ENCODE measurements at places on chromosomes 4 and X.

- no peak for DNase-seq
Observed at GRCh38 chrX:11755724-11756123, 2.3 kb upstream of the MSL3 start.

DNA sequence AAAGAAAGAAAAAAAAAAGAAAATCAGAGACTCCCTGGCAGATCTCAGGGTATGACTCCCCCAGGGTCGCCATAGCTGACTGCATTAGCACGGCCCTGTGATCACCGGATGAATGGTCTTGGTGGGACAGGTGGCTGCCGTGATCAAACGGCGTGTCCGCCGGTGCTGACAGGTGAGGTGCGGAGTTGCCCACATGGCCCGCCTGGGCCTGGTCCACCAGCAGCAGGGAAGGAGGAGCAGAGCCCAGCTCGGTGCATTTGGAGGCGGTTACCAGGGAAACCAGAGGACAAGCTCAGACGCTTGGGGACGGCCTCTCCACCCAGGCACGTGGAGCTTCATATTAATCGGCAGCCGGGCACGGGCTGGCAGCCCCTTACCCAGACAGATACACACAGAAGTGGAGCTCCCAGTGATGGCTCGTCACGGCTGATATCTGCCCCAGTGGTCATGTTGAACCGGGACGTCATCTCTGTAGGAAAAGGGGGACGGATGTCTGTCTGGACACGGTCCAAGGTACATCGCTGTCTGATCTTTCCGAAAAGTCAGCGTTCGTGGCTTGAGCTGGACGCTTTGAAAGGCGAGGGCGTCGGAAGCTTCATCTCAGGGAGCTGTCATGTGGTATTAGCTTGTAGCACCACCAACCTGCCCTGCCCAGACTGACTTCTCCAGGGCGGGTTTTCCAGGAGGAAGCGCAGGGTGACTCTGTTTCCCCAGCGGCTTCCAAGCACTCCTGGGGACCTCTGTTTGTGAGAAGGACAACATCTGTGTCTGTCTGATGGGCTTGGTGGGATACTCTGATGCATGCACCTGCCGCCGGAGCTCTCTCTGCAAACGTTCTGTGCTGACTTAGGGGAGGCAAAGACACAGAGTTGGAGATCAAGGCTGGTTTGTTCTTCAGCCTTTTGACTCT lies 180.7 kb downstream of the CRLF2 start:
- no peak for DNase-seq

DNA sequence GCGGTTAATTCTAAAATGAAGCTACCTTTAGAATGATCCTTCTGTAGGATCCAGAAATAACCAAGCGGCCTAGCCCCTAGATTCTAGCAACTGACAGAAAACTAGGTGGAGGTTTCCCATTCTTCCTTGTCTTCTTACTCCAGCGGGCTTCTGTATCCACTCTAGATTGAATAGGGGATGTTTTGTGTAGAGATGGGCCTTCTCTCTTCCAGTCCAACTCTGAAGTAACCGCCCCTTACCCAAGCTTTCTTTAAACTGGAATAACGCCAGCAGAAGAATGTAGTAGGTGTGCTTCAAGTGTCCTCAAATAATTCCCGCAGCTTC lies 386 bp upstream of the TMEM184C start:
- DNase-seq: no peak

DNA sequence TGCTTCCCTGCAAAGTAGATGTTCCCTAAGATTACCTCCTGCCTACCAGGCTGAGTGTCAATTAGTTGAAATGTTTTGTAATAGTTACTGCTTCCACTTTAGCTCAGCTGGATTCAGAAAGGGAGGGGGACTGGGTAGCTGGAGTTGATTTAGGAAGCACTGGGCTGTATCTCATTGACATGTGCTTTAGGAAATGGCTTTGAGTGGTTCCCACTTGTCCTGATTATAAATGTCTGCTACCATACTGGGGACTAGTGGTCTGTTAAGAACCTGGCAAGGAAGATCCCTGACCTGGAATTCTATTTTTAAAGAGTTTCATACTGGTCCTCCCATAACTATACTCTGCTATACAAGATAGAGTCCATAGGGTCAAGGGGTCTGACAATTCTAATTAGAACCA lies 363.9 kb upstream of the PPP1R2C start:
- DNase-seq: no peak

DNA sequence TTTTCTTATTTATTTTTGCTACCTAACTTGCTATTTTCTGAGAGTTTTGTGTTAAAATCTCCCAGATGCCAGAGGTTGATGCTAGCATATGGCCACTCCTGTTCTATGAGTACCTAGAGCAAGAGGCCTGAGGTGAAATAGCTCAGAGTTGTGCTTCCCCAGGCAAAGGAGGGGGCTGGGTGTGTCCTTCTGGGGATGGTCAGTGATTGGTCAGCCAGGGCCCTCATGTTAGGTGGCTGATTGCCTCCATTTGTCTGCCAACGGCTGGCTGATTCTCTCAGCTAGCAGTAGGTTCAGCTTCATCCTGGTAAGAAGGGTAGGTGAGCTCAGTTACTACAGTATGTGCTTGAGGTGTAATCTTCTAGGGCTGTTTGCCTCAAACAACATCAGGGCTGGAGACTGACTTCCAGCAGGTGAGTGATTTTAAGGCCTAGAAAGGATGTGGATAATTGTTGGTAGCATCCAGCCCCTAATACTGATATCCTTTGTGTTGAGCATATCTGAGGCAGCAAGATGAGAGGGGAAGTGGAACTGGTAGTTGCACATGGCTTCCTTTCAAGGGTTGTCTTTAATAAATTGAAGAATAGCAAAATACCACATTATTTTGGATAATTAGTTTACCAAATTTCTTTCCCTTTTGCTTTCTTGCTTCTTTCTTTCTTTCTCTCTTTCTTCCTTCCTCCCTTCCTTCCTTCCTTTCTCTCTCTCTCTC lies 62.5 kb upstream of the RHOH start:
- no peak for DNase-seq

DNA sequence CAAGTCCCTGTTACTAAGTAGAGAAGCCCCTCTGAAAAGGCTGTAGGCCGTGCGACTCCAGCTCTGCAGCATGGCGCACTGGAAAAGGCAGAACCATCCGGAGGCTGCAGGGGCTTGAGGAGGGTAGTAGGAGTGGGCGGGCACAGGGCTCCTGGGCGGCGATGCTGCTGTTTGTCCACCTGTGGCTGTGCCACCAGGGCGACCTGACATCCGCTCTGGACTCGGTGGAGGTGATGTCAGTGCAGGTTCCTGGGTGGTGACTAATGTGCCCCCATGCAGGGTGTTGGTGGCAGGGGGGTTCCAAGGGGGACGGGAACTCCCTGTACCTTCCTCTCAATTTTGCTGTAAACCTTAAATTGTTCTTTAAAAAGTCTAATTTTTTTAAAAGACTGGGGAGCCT lies 58.3 kb downstream of the PCGF3 start:
- DNase-seq: no peak

DNA sequence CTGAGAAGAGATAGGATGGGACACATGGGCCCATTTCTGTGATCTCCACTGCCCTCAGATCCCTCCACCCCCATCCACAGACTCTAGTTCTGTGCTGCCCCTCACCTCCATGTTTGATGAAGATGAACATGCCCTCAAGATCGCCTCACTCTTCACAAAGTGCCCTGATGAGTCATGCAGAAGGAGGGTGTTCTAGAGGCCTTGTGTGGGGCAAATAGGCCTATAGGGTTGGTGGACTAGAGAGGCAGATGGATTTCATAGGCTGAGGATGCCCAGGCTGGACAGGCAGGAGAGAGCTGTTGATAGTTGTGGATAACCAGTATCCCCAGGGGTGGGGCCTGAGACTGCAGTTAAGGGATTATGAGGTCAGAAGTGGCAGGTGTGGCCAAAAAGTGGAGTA lies at the start of gene CXorf65:
CXorf65 (minus strand) TSS at position 314 of the 400 bp plus-strand sequence; CDS start at position 130, 184 bp downstream.
- DNase-seq: no peak

- no peak for DNase-seq
Observed at GRCh38 chrX:20595928-20596575, 329.3 kb upstream of the RPS6KA3 start.

DNA sequence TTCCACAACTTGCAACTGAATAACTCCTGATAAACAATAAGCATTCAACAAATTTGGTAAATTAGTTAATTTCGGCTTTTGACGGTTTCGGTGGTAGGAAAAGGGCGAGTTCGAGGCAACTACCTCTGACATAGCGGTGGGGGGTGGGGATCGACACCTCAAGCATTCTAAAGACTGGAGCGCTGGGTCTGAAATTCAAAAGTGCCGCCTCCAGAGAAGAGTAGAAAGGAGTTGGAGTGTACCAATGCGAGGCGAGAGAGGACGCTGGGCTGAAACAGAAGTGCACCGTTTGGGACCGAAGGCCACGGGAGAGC lies 725 bp downstream of the SMC1A start:
- no peak for DNase-seq

DNA sequence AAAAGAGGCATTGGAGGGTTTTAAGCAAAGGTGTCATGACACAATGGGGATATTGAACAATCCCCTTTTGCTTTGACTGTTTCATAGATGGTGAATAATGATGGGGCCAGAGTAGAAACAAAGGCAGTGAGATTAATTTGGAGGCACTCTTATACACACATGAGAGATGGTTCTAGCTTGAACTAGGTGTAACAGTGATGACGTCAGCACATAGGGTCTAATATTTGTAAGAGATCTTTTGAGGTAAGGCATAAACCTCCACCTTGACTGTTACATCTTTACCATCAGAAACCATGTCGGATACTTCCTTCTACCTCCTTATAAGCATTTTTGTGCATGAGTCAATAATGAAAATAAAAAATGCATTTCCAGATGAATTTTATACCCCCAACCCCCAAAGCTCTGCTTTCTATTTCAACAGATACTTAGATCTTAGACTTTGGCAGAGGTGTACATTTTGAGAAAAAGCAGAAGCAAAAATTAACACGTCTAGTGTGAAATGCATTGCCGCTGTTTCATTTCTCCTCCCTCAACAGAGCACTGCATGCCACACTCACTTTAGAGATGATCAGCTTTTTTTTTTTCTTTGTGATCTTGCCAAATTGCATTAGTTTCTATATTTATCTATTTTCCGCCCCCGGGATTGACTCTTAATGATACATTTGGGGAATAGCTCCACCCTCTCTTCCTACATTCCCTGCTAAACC lies 87.2 kb downstream of the HS3ST1 start:
- DNase-seq: no peak

DNA sequence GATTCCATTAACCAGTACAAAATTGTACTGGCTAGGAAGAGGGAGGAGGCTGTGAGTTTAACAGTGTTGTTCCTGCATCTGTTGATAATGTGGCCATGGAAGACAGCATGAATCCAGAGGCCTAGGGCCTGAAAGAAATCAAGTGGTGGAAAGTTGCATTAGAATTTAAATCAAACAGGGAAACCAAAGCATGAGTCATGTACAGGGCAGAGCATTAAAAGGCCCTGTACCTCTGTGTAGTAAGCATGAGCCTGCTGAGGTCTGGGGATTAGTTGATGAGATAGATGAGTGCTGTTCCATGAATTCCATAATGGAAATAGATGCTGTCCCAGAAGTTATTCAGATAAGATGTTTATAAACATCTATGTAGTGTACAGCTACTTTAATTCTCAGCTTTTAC lies 58.3 kb downstream of the MID1IP1 start:
- DNase-seq: no peak

- DNase-seq: no peak
Observed at GRCh38 chr4:182918044-182918607, 940 bp upstream of the DCTD start.

DNA sequence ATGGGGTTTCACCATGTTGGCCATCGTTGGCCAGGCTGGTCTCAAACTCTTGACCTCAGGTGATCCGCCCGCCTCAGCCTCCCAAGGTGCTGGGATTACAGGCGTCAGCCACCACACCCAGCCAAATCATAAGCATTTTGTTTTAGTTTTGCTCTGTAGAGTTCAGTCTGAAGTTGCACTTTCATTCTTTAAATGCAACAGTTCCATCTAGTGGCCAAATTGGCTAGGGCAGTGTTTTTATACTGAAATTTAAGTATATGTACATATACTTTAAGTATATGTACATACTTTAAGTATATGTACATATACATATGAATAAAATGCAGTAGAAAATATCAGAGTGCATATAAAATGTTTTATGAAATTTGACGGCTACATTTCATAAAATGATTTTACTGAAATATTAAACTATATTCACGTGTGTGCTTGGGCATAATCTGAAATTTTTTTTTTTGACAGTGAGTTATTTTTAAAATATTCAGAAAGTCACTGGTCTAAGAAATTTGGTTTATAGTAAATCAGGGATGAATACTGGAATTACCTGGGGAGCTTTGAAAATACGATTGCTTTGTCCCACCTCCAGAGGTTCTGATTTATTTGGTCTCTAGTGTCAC lies 145.5 kb downstream of the NWD2 start:
- DNase-seq: no peak

DNA sequence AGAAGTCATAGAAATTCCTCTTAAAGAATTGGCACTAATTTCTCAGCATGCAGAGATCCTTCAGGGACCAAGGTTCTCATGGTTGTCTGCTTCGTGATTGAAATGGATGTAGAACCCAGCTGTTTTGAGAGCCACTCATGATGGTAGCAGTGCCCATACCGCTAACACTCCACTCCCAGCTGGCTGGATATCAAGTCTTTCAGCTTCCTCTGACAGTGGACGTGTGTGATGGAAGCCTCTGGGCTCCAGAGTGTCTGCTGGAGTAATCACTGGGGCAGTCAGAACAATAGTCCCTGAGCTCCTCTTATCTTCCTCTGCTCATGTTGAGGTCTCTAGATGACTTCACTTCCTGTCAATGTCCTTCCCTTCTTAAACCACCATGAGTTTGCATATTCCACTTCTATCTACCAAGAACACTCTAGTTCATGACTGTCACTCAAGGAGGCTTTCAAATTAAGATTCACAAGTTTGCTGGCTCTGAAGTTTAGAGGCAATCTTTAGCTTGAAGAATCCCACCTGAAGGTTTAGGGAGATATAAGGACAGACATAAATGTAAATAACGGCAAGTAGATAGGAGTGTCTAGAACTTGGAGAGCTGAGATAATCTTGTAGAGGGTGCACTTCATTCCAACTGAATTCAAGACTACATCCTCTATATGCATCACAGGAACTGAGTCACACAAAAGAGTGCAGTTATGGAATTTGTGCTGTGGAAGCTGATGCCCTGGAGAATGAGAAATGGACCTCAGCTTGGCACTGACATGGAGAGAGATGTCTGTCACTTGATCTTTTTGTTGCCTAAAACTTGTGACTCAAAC lies 64.5 kb upstream of the WDR1 start:
- DNase-seq: no peak

All from keratinocyte (primary cell).